ENCODE measurements at places on chromosomes 13 and 19. TPM values are rescaled to one million over a fixed set of nuclear protein-coding genes. Genes with fewer than 3 reads are reported as not detected.

DNA sequence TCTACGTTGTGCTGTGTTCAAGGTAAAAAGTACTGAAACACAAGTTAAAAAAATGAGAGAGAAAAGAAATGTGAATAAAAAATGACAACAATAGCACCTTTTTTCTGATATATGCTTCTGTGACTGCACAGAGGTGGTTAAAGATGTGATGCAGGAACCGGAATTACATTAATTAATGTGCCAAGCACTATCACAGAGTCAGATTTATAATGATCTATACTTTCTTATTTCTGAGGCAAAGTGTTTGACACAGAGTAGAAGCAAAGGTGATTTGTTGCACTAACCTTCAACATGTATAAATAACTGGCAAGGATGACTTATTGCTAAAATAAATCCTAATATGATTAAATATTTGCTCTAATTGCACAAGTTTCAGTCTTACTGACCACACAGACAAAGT lies 654.6 kb upstream of the SLITRK1 start:
- H3K4me3 ChIP-seq, result no peak overlapping the region
- no peak for DNase-seq
- no peak overlapping the region for H3K27ac ChIP-seq
- no peaks in the 10 kb centered on the region for H3K27me3 ChIP-seq
- no peaks in the 10 kb centered on the region for H3K36me3 ChIP-seq

The C1QTNF9 gene
- total RNA-seq, result 1.0 TPM

DNA sequence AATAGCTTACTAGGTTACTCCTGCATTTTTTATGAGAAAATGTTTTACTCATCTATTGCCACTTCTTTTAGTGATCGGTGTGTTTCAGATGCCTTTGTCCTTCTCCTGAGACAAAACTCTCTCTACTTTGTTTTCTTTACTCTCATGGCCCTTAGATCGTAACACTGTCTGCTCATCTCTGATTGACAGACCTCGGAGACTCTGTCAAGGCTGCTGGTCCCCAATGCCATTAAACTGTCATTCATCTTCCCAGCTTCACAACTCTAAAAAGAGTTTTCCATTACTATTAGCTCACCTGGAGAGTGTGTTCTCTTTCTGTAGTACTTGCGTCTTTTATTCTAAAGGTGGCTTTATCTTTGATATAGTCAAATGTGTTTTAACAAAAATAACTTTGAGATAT lies 765.2 kb downstream of the SLITRK1 start:
- no peak for DNase-seq
- H3K4me1 ChIP-seq, result no peaks in the 10 kb centered on the region
- no peak overlapping the region for H3K27ac ChIP-seq
- H3K36me3 ChIP-seq, result no peaks in the 10 kb centered on the region

The ZNF439 gene
- 0.42 TPM for total RNA-seq

The KL gene
- 1.3 TPM for total RNA-seq

- H3K27me3 ChIP-seq, result no peaks in the 10 kb centered on the region
- peaks cover 42% of the 10 kb centered on the region for H3K4me1 ChIP-seq
- no peaks in the 10 kb centered on the region for H3K36me3 ChIP-seq
Measured at GRCh38 chr19:1847348-1847683, 967 bp downstream of the REXO1 start.

The LGALS7B gene
- total RNA-seq, result not detected

GRCh38 chr19:47106821-47107201 lies 6.8 kb downstream of the ZC3H4 start:
- H3K27me3 ChIP-seq, result no peaks in the 10 kb centered on the region
- DNase-seq, result no peak
- H3K4me1 ChIP-seq, result peaks cover 83% of the 10 kb centered on the region
- H3K4me3 ChIP-seq, result no peak overlapping the region
- H3K27ac ChIP-seq, result peak overlapping the region; percentile 98

DNA sequence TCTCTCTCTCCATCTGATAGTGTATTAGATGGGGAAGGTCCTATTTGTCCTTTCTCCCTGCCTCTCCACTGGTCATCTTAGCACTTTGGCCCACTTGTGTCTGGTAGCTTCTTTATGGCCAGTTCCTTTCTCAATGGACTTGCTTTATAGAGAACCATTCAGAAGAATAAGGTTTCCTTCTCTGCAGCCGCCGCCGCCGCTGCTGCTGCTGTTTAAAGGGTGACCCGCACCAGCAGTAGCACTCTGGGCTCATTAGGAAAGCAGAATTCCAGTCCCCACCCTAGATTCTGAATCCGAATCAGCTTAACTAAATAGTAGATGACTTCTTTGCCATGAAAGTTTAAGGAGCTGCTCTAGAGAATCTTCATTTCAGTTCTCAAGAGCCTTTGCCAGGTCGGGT lies 490.2 kb downstream of the FOXO1 start:
- H3K27ac ChIP-seq, result no peak overlapping the region
- peaks cover 8% of the 10 kb centered on the region for H3K4me1 ChIP-seq
- no peaks in the 10 kb centered on the region for H3K36me3 ChIP-seq

The PSG3 gene
- not detected for total RNA-seq

- no peaks in the 10 kb centered on the region for H3K36me3 ChIP-seq
- no peaks in the 10 kb centered on the region for H3K27me3 ChIP-seq
- no peak for DNase-seq
Measured at GRCh38 chr19:10737722-10738121, 19.8 kb downstream of the DNM2 start.

DNA sequence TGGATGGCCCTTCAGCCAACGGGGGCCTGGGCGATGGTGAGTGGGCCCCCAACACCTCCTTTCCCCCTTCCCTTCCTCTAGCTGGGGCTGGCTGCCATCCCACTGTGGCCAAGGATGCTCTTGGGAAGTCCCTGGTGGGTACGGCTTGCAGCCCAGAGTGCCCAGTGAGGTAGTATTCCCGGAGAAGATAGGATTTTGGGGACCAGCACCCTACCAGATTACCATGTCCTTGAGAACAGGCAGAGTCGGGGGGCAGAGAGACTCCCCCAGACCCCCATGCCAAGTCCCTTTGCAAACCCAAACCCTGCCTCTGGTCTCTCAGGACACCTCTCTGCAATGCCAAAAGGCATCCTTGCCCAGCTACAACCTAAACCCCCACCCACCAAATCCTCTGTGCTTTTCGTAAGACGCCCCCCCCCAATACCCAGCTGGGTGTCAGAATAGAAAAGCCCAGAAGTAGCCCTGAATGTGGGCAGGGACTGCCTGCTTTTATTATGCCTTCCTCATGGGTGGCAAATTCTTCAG lies 1.7 kb downstream of the HIF3A start:
- peak overlapping the region; percentile 82 for H3K27ac ChIP-seq
- H3K4me3 ChIP-seq, result peak overlapping the region; percentile 61
- no peaks in the 10 kb centered on the region for H3K36me3 ChIP-seq
- H3K4me1 ChIP-seq, result peaks cover 17% of the 10 kb centered on the region
- no peak for DNase-seq

The KASH5 gene
- total RNA-seq, result not detected

DNA sequence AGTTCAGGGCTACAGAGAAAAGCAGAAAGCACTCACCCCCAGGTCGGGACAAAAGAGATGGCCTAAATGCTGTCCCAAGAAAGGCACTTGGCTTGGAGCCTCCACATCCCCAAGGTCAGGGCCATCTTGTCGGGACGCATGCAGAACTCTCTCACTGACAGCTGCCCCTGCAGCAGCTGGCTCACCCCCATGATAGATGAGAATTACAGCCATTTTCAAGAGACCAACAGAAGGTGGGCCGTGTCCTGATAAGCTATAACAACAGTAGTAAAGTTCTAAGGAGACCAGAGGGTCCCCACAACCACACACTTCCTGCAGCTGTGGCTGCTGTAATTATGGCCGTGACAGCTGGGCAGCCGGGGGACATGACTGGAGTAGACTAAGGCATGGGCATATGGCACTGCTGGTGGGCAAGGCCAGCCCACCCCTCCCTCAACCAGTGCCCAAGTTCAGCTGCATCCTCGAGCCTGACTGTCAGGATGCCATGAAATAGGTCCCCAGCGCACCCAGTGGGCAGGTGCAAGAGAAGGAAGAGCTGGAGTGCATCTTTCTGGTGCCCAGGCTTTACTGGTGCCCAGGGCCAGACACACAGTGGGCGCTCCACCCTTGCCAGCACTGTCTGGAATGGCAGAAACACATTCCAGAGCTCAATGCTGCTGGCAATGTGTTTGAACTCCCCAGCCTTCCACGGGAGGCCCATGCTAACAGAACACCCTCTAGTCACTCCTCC lies 436.7 kb upstream of the ZNF507 start:
- DNase-seq, result no peak
- H3K4me3 ChIP-seq, result no peak overlapping the region
- H3K27ac ChIP-seq, result no peak overlapping the region
- H3K4me1 ChIP-seq, result no peaks in the 10 kb centered on the region
- H3K36me3 ChIP-seq, result no peaks in the 10 kb centered on the region
- no peaks in the 10 kb centered on the region for H3K27me3 ChIP-seq

Measured in gastrocnemius medialis (tissue), 4 donors.